ENCODE measurements at places on chromosomes 5 and 9.

DNA sequence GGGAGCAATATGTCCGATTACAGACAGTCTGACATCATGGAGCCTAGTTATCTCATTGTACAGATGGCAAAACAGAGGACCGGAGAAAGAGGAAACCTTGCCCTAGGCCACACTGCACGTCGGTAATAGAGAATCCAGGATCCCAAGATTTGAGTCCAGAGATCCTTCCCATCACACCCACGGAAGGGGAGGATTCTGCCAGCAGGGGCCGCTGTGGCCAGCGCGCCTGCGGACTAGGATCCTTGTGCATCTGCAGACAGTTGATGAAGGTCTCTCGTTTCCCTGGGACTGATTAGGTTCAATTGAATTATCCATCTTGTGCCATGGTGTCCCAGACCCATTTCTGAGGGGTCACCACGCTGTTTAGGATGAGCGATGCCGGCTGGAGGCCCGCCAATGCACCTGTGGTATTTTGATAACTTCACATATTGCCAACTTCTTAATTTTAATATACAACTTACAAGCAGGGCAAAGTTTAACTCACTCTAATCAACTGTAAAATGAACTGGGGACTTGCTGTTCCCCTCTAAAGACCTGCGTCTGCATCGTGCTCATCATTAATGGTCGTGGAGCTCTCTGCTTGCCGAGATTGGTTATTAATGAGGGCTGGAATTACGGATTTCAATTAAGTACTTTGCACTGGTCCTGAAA is 592.7 kb upstream of the BRINP1 start:
- peak; percentile 39 for DNase-seq

- DNase-seq, result no peak
These were observed 83.2 kb upstream of the LIFR start for GRCh38 chr5:38639377-38640358.

DNA sequence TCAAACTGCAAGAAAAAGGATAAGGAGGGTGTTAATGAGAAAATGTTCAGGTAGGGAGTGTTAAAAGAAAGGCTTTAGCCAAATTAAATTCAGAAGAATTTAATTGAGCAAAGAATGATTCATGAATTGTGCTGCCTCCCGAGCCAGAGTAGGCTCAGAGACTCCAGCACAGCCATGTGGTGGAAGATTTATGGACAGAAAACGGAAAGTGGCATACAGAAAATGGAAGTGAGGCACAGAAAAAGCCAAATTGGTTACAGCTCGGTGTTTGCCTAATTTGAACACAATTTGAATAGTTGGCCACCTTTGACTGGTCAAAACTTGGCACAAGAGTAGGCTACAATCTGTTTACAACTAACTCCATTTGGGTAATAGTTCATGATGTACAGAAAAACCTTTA is 9.6 kb upstream of the SLC30A5 start:
- DNase-seq, result no peak

GRCh38 chr9:79014929-79015699 is 556.7 kb upstream of the TLE4 start:
- DNase-seq, result no peak

DNA sequence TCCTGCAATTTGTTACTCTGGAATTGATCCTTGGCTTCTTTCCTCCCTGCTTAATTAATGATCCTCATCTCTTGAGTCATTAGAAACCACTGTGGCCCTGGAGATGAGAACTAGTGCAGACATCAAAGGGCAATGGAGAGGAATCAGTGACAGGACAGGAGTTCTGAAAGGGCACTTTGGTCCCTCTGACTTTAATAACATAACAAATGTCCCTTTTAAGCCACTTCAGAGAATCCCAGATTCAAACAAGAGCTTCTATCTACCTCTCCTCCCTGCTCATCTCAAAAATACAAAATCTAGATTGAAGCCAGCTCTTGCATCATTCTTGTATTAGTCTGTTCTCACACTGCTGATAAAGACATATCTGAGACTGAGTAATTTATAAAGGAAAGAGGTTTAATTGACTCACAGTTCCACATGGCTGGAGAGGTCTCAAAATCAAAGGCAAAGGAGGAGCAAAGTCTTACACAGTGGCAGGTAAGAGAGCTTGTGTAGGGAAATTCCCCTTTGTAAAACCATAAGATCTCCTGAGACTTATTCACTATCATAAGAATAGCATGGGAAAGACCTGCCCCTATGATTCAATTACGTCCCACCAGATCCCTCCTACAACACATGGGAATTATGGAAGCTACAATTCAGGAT is 139.1 kb downstream of the PLPPR1 start:
- DNase-seq, result no peak

DNA sequence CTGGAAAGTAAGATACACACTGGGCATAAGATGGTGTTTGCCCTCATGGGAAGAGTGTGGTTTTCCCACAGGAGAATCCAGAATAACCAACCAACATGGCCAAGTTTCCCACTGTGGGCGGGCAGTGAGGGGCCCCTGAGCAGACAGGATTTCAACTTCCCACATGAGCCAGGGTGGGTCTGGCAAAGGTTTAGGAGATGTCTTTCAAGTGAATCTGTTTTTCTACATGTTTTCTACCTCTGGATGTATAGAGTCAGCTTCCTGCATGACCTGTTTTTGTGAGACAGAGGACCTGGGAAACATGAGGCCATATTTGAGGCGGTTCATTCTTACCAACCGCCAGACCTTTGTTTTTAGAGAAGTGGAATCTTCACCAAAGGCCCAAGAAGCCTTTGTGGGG is 100.5 kb downstream of the TLE4 start:
- no peak for DNase-seq

- no peak for DNase-seq
These were observed 110.2 kb upstream of the LMX1B start for GRCh38 chr9:126503333-126504085.

GRCh38 chr9:83154821-83155220 is 91.9 kb upstream of the RASEF start:
- no peak for DNase-seq

GRCh38 chr5:134328619-134329018 is 38.4 kb downstream of the CDKL3 start:
- DNase-seq, result no peak

- DNase-seq, result no peak
These were observed 287.3 kb downstream of the ADGRV1 start for GRCh38 chr5:90845723-90846554.

- peak; percentile 92 for DNase-seq
These were observed 42.8 kb downstream of the SNX30 start for GRCh38 chr9:112793213-112793810.

- DNase-seq, result no peak
These were observed 195.5 kb downstream of the DRD1 start for GRCh38 chr5:175248416-175248905.

- DNase-seq, result peak; percentile 77
These were observed 24.5 kb downstream of the C9orf152 start for GRCh38 chr9:110183208-110184145.

- DNase-seq, result no peak
These were observed 787.3 kb downstream of the KCTD16 start for GRCh38 chr5:144958002-144958401.

DNA sequence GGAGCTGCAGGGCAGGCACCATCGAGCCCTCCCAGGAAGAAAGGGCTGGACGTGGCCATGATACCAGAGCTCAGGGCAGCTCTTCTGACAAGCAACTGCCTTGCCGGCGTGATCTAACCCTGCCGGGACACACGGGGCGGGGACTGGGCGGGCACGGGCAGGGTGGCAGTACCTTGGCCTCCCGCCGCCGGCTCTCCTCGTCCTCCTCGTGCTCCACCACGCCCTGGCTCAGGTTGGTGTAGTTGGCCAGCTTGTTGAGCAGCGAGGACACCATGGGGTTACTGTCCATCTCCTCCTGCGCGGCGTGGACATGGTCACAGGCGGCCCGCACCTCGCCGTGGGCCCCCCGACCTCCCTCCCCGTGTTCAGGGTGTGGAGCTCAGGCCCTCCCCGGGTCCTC is 18.5 kb downstream of the SLC12A7 start:
- no peak for DNase-seq

DNA sequence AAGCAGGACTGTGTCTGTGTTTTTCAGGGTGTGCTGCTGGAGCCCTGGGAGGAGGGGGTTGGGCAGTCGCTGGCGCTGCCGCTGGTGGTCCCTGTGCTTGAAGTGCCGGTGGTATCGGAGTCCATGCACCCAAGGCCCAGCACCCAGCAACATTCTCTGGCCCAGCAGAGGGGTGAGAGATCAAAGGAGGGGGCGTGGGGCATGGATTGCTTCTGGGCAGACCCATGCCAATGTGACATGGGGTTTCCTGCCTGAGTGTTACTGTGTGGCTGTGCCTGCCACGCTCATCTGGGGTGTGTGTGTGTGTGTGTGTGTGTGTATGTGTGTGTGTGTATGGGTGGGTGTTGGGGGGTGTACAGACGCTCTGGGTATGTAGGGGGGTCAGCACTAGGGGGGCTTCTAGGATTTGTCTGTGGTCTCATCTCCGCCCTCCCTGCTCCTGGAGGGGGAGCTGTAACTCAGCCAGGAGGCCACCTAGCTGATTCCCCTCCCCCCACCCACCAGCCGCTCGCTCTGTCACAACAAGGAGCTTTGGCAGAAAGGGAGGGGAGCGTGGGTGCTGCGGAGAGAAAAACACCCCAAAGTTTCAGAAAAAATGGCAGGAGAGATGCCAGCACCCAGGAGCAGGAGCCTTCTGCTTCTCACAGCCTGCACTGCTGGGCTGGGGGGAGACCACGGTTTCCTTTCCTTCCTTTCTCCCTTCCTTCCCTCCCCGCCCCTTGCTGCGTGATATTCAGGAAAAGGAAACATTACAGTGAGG is 35.9 kb upstream of the HSPA9 start:
- peak; percentile 47 for DNase-seq

GRCh38 chr5:157924931-157925729 is 66.2 kb upstream of the CLINT1 start:
- DNase-seq, result peak; percentile 35

DNA sequence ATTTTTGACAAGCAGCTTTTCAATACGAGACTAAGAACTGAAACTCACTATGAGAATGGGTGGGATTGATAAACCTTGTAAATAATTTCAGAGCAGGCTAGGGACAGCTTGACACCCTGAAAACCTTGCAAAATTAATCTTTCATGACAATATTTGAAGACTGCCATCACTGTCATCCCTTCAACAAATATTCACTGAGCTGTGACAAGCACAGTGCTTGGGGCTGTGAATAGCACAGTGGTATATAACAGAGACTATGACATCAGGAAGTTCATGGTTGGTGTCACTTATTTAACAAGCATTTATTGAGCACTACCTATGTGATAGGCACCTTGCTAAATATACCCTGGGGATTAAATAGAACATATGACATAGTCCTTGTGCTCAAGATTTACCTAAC is 741.0 kb upstream of the RIOK2 start:
- no peak for DNase-seq

DNA sequence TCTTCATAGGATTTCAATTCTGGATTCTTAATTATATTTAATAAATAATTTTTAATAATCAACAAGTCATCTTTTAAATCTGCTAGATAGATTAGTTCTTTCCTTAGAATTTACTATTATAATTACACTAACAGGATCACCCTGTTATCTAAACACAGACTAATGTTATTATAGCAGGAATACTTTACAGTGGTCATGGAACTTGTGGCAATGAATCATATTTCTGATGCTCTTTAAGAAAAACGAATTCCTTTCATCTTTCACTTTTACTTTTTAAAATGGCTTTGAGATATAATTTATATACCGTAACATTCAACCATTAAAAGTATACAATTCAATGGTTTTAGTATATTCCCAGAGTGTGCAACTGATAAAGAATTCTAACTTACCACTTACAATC is 29.7 kb upstream of the CDK5RAP2 start:
- DNase-seq, result no peak

DNA sequence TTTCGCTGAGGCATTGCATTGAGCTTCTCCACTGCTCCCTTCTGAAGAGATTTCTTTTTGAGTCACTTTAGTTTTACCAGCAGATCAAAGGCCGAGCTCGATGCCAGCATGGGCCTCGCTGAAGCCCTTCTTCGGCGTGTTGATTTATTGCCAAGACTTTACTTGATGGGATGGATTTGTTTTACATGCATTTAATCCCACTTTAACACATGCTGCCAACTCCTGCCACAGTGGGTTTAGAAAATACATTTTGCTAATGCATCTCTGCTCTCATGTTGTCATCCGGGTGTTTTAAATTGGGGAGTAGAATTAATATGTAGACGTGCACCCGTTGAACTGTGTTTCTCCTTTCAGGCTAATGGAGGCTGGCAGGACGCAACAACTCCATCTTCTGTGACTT is 218.3 kb downstream of the PBX3 start:
- DNase-seq, result no peak

DNA sequence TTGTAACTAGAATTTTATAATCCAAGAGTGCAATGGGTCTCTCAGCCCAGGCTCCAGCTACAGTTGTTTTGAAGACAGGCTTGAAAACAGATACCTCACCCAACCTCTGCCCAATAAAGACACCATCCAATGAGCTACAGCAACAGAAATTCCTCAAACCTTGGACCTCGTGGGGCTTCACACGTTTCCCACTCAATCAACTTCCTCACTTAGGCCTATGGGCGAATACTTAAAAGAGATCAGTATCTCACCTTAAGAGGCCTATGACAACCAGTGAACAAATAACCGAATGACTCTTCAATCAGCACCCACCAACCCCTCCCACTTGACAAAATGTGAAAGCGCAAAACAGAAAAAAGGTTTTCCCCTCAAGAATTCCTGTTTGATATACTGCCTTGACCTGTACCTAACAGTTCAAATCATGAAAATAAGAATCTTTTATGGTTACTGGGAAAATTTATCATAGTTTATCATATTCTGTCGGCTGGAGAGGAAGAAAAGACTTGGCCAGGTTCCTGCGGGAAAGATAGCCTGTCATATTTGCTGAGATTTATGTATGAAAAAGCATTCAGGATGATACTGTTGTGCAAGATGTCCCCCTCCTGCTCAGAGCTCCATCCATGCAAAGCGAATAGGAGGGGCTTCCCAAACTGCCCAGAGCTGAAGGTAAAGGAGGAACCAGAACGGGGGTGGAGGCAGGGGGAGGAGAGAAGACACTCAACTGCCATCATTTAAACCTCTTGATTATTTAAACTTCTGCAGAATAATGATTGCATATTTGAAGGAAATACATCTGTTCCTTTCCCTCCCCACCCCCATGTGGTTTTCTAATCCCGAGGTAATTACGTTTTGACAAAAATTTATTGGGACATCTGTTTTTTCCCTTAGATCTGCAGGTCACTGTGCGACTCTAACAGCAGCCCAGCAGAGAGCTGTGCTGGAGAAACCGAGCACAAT is 256.3 kb downstream of the NFIB start:
- no peak for DNase-seq

DNA sequence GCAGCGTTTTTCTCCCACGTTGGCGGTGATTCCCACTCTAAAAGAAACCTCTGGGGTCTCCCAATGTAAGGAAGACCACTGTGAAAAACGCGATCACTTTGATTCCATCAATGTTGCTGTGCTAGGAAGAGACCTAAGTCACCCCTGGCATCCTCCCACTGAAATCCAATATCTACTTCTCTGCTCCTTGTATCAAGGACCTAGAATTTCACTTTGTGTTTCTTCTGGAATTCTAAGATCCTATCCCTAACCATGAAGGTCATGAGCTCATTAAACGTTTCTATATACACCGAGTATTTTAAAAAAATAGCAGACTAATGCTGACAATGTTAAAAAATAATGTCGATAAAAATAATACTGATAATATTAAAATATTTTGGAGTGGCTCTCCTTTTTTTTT is 118.8 kb upstream of the MYO10 start:
- DNase-seq, result no peak

Data from activated CD4-positive, alpha-beta T cell treated with anti-CD3 and anti-CD28 coated beads for 36 hours (primary cell).